Spinal cord (tissue), 10 donors: ENCODE measurements at places on chromosomes 11 and 22. TPM values are rescaled to one million over a fixed set of nuclear protein-coding genes. Genes with fewer than 3 reads are reported as not detected.
A peak's percentile ranks its signal among the peaks of the same experiment; 100 is the strongest.

DNA sequence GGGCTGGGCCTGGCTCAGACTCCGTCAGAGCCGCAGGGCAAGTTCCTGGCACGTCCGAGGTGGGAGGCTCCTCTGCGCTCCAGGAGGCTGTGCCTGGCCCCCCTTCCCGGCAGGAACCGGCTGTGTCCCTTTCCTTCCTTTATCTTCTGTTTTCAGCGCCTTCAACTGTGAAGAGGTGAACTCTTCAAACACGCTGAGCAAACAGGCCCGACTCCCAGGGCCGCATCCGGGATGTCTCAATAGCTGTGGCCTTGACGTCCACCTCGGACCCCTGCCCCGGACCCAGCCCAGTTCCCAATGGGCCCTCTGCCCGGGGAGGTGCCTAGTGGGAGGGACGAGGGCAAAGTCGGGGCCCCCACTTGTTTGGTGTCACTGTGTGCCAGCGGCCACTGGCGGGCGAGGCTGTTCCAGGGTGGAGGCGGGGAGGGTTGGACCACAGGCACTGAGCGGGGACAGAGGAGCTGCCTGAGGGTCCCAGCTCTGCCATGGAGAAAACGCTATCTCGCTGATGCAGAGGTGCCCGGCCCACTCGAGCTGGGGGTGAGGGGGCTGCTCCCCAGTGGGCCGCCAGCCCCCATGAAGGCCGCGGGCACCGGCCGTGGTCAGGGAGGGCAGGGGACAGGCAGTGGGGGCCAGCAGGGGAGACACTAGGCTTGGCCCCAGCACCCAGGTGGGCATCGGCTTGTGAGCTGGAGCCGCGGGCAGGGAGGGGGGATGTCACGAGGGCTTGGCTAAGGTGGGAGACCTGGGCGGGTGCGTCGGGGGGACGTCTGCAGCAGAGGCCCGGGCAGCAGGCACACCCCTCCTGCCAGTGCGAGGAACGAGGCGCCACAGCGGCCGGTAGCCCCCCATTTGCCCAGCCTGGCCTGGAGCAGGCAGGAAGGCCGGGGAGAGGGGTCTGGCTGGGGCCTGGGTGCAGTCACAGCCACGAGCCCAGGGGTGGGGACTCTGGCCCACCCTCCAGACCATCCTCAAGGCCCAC, 2.7 kb upstream of the MUC5B start:
- DNase-seq, result no peak
- H3K36me3 ChIP-seq, result no peaks in the 10 kb centered on the region
- no peaks in the 10 kb centered on the region for H3K27me3 ChIP-seq
- H3K4me3 ChIP-seq, result no peak overlapping the region
- no peak overlapping the region for H3K27ac ChIP-seq

RAG2 gene
- 0.10 TPM for total RNA-seq

CELSR1 gene
- 5.6 TPM for total RNA-seq

GRCh38 chr11:75429902-75430713, 2.9 kb downstream of the KLHL35 start:
- H3K36me3 ChIP-seq, result peaks cover 18% of the 10 kb centered on the region
- H3K27me3 ChIP-seq, result peaks cover 36% of the 10 kb centered on the region
- no peak overlapping the region for H3K27ac ChIP-seq
- DNase-seq, result peak; percentile 92
- peaks cover 39% of the 10 kb centered on the region for H3K4me1 ChIP-seq
- H3K4me3 ChIP-seq, result peak overlapping the region; percentile 31

GRCh38 chr11:133004369-133004768, 527.9 kb downstream of the OPCML start:
- no peaks in the 10 kb centered on the region for H3K27me3 ChIP-seq
- H3K36me3 ChIP-seq, result no peaks in the 10 kb centered on the region
- H3K4me1 ChIP-seq, result peaks cover 6% of the 10 kb centered on the region

- H3K27ac ChIP-seq, result no peak overlapping the region
- no peaks in the 10 kb centered on the region for H3K27me3 ChIP-seq
- no peak overlapping the region for H3K4me3 ChIP-seq
- H3K4me1 ChIP-seq, result no peaks in the 10 kb centered on the region
These were observed 22.0 kb upstream of the IRAG1 start for GRCh38 chr11:10715571-10715970.

C2CD3 gene
- total RNA-seq, result 18.7 TPM

DNA sequence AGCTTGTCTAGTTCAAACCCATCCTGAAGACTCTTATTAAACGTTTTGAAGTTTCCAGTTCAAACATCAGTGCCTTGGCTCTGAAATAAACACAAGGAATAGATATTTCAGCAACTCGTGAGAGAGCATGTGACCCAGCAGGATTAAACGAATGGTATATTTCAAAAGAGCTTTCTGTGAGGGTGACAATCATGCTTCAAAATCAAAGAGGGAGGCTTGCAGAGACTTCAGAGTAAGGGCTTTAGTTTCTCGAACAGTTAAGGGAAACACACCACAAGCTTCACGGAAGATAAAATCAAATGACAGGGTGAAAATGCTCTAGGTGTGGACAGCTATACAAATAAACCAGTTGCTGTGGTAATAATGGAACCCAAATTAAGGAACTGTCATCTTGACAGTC, 1.4 kb downstream of the HPS4 start:
- H3K4me1 ChIP-seq, result peaks cover 17% of the 10 kb centered on the region
- H3K27me3 ChIP-seq, result no peaks in the 10 kb centered on the region
- no peak overlapping the region for H3K27ac ChIP-seq

GRCh38 chr22:44411226-44412135, 86.6 kb downstream of the RTL6 start:
- H3K4me1 ChIP-seq, result peaks cover 34% of the 10 kb centered on the region

OPCML gene
- total RNA-seq, result 51.1 TPM

- peaks cover 52% of the 10 kb centered on the region for H3K36me3 ChIP-seq
- peaks cover 98% of the 10 kb centered on the region for H3K4me1 ChIP-seq
- H3K27ac ChIP-seq, result no peak overlapping the region
- no peak for DNase-seq
- H3K27me3 ChIP-seq, result no peaks in the 10 kb centered on the region
- H3K4me3 ChIP-seq, result no peak overlapping the region
These were observed 23.2 kb downstream of the RTN4R start for GRCh38 chr22:20244691-20245576.
